Activated CD4-positive, CD25-positive, alpha-beta regulatory T cell (primary cell): ENCODE measurements at places on chromosomes 2 and 18.

DNA sequence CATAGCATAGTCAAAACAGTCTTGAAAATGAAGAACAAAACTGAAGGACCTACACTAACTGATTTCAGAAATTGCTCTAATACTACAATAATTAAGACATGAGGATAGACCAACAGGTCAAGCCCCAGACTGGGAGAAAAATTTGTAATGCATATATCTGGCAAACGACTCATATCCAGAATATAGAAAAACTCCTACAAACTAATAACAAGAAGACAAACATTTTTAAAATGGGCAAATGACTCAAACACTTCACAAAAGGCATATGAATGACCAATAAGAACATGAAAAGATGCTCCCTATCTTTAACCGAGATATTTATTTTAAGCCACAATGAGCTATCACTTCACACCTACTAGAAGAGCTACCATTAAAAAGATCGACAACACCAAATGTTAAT lies 14.2 kb downstream of the TGFBRAP1 start:
- DNase-seq = no peak

DNA sequence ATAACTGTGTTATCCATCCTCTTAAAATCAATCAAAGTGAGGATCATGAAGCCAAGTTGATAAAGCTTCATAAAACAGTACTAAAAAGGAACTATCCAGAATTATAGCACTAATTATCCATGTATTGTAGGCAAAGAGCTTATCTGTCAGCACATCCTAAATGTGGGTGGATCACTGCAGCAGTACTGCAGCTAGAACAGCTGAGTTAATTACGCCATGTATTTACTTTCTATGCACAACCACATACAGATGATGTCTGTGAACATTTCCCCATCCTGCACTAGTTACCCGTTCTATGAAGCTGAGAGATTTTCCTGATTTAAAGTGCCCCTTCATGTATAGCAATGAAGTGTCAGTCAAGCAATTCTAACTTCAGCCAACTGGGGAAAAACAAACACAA lies 96.6 kb downstream of the RAPH1 start:
- DNase-seq = no peak

DNA sequence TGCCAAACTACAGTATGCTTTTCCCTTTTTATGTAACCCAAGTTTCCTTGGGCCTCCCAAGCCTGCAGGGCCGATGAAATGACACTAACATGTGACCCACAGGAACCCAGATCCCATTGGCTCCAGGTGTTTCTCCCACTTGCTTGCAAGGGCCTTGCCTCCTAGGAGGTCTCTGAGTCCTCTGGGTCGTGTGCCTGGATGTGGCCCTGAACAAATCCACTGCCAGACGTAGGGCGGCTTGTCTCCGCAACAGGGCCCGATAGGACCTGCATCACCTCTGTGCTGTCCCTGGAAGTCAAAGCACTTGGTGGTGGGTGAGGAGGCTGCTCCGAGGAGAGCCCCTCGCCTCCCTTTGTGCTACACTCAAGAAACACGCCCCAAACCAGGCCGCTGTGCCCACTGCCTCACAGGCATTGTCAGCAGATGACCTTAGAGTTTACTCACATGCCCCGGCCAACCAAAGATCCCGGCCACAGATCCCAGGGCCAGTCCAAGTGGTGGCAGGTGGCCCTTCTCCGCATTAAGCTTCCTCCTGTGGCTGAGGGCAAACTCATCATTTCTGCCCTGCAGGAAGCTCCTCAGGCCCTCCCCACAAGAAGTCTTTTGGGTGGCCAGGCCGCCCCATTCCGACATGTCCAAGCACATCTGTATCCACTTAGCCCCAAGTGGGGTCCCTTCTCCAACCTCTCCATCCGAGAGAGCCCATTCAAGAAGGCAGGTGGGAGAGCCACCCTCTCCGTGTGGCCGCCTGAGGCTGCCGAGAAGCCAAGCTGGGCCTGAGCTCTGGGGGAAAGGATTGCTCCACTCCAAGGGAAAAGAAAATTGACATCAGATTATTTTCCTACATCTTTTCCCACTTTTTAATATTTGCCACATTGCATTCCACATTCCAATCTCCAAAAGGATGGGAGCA lies 76.7 kb downstream of the GFPT1 start:
- no peak for DNase-seq

- no peak for DNase-seq
Observed at GRCh38 chr2:54589340-54590215, 133.5 kb downstream of the SPTBN1 start.

- no peak for DNase-seq
Observed at GRCh38 chr2:226423498-226423960, 376.1 kb downstream of the IRS1 start.

DNA sequence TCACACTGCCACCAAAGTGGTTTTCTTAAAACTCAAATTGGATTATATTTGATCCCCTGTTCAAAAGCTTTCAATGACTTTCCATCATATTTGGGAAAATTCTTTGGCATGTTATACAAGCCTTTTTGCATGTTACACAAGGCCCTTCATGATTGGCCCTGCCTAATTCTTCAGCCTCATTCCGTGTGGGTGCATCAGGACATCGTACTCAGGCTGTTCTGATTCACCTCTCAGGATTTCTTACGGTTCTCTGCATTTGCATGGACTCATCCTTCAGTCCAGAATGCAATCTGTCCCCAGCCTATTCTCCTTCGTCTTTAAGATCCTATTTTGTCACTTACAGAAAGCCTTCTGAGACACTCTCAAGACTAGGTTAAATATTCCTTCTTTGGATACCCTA lies 107.8 kb downstream of the LYPD1 start:
- DNase-seq = no peak

DNA sequence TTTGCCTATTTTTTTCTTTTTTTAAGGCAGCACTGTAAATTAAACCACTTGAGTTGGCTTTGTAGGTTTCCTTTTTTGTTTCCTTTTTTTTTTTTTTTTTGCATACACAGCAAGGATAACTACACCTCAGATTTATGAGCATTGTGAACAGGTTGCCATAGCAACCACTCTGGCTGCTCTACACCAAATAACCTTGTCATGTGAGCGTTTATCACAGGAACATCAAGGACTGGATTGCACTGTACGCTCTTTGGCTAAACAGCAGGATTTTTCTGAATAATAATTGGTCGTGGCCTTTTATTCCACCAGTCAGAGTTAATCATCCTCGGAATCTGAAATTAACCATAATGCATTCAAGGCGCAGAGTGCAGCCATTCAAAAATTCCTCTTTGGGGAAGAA lies 199.1 kb upstream of the SLC14A2 start:
- DNase-seq = no peak

- no peak for DNase-seq
Observed at GRCh38 chr2:240701091-240701735, 9.5 kb downstream of the AQP12A start.

DNA sequence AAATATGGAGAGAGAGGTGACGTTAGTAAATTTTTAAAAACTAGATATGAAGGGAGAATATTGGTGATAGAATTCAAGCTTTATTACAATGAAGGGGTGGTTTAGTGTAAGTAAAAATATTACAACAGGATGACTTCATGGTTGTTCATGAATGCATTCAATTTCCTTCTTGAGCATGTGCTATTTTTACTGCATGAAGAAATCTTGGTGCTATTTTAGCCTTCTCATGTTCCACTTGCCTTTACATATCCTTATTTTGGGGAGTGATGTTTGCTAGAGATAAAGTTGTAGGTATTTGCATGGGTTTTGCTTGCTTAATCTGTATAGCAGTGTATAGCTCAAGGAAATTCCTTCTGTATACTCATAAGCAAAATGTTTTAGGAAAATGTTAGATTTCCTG lies 195.0 kb upstream of the MMADHC start:
- no peak for DNase-seq

GRCh38 chr2:197628043-197628500 lies 47.3 kb downstream of the RFTN2 start:
- DNase-seq = no peak

- no peak for DNase-seq
Observed at GRCh38 chr2:217688494-217688893, 314.3 kb downstream of the TNS1 start.

GRCh38 chr2:203830304-203831055 lies 37.1 kb upstream of the CTLA4 start:
- DNase-seq = peak; percentile 16

- no peak for DNase-seq
Observed at GRCh38 chr2:42368817-42369531, 8.0 kb upstream of the COX7A2L start.

DNA sequence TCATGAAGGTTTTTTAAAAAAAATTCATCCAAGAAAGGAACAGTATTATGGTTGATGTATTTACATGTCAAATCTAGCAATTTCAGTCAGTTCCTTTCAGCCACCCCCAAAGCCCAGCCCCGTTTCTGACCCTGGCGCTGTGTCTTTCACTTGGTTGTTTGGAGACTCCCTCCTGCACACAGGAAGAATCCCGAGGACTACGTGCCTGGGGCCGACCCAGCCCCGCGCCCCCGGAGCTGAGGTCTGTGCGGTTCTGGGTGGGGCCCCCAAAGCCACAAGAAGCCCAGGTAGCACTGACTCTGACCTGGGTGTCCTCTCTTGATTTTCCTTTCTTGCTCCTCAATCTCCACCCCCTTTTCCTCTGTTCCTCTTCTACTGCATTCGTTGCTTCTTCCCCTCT lies 49.1 kb downstream of the TRAPPC12 start:
- DNase-seq = no peak

- no peak for DNase-seq
Observed at GRCh38 chr2:24721470-24721869, 71.7 kb downstream of the PTRHD1 start.

DNA sequence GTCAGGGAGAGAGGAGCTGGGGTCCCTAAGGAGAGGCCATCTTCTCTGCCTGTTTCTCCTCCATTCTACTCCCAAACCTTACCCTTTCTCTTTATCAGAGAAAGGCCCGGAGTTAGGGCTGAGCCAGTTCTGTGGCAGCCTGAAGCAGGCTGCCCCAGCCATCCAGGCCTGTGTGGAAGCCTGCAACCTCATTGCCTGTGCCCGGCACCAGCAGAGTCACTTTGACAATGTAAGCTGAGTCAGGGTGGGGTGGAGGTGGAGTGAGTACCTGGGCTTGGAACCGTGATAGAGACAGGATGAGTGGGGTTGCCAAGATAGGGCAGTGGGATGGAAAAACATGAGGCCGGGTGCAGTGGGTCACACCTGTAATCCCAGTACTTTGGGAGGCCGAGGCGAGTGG lies 5.2 kb downstream of the CHRNG start:
- DNase-seq = no peak
